ENCODE measurements at places on chromosomes 2 and 18.

- peak; percentile 77 for DNase-seq
Observed at GRCh38 chr2:74181739-74182138, 3.1 kb upstream of the MOB1A start.

DNA sequence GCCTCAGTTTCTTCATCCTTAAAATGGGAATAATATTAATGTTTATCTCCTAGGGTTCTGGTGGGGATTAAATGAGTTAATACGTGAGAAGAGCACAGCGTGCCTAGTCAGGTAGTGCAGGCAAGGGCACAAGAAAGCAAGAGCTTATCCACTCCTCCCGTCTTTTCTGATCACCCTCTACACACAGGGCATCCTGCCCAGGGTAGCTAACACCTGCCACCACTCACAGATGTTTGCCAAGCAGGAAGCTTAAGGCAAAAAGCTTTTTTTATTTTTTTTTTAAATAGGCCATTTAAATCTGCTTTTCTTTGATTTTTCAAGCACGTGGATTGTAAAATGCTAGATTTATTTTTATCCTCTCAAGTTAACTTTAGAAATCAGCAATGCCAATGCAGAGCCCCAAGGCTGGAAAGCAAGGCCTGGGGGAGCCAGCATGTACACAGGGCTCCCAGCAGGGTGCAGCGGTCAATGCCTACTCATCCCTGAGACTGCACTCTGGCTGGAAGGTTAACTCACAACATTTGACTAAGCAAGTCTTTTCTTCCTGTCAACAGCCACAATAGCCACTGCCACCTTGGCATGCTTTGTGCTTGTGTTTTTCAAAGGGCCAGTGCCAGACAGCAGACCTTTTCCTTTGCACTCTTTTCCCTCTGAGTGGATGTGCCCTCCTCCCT lies 86.5 kb upstream of the ACAA2 start:
- no peak for DNase-seq

DNA sequence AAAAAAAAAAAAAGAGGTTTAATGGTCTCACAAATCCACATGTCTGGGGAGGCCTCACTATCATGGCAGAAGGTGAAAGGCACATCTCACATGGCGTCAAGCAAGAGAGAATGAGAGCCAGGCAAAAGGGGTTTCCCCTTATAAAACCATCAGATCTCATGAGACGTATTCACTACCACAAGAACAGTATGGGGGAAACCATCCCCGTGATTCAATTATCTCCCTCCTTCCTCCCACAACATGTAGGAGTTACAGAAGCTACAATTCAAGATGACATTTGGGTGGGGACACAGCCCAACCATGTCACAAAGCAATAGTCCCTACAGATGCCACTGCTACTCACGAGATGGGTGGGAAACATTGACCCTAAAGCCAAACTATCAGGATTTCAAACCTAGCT lies 392.7 kb upstream of the ID2 start:
- DNase-seq, result no peak

DNA sequence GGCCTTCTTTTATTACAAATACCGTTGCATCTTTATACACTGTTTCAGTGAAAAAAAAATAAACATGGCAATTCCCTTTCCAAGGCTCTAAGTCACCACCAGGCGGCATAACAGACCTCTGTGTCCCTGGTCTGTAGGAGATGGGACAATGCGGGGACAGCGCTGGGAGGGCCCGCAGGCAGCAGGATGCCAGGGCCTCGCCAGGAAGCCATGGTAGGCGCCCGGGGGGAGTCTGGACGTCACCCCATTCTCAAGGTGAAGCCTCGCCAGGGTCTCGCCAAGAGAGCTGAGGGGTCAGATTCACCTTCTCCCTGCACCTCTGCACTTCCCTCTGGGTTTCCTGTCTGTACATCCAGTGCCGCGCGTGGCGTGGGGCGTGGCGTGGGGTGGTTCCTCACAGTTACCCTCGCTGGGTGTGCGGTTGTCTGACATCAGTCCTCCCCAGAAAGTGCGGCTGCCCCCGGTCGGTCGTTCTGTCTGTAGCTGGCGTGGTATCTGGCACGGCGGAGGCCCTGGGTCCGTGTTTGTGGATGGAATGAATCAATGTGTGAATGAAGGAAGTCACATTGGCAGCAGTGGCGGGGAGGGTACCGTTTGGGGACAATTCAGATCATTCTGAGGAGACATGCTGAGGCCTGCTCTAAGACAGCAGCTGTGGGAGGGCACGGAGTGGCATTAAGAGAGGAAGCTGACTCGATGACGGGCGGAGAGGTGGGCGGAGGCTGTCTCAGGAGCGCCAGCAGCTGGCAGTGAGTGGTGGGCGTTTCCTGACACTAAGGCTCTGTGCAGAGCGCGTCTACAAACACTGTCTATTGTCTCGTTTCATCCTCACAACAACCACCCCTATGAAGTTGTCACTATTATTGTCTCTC lies 46.0 kb downstream of the LRRFIP1 start:
- DNase-seq, result peak; percentile 96

- no peak for DNase-seq
Observed at GRCh38 chr2:128028668-128029054, 802 bp upstream of the SAP130 start.

GRCh38 chr2:127413200-127413599 lies 5.0 kb upstream of the PROC start:
- no peak for DNase-seq

DNA sequence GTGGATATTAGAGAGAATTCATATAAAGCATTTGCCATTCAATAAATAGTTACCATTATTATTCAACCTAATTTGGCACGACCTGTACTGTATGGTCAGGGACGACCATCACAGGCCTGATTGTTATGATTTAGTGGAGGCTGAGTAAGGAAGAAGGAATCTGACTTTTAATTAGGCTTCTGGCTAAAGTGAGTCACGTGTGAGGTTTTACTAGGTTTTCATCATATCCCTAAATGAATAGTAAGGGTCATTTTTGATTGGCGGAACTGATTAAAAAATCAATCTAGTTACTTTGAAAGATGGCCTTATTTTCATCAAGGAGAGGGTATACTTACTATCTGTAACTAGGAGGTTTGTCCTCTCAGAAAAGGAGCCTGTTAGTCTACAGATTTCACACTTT lies 143.4 kb downstream of the ADCYAP1 start:
- DNase-seq, result no peak

DNA sequence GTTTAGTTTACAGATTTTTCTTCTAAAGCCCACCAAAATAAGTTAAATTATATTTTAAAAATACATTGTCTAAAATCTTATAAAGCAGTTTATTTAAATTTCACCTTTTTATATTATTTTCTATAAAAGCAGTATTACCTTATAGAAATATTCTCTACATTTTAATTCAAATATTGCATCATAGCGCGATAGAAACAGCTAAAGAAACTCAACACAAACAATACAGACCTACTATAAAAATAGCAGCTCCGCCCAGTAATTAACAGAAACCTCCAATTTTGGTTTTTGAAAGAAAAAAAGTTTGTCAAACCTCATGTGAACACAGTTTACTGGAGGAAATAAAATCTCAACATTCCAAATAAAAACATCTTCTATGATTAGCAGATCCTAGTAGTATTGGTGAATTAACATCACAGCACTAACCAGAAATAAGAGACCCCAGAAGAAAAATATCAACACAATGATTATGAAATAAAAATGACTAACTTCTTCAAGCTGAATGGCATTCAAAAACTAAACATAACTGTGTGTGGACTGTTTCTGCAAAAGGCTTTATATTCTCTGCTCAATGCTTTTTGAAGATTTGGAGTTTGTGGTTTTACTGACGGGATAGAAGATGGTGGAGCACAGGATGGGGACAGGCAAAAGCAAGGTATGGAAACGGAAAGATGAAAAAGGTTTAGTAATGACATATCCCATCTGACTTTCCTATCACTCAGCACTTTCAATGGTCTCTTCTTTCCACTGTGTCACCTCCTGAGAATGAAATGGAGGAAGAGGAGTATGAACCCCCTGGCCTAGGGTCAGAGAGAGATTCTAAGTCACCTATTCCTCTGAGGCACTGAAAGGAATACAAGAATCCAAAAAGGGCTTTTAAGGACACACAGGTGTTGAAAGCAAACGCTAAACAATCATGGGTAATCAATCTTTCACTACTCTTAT lies 17.5 kb downstream of the MAP4K3 start:
- no peak for DNase-seq

DNA sequence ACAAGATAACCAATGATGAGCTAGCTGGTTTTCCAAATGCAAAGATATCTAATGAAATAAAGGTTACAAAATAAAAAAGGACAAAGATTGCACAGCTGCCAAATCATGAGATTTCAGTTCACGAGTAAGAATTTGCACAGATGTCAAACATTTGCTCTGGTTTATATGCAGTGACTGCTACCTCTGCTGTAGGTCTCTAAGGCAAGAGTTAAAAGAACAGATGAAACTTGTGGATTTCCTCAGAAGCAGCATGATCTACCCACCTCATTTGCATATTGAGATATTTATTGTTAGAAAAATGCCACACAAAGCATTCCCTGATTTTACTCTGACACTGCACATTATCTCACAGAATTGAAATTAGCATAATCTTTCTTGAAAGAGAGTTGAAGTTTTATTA lies 763.2 kb upstream of the ZEB2 start:
- DNase-seq, result no peak

GRCh38 chr2:110101280-110101844 lies 14.3 kb downstream of the MALL start:
- DNase-seq, result peak; percentile 92

DNA sequence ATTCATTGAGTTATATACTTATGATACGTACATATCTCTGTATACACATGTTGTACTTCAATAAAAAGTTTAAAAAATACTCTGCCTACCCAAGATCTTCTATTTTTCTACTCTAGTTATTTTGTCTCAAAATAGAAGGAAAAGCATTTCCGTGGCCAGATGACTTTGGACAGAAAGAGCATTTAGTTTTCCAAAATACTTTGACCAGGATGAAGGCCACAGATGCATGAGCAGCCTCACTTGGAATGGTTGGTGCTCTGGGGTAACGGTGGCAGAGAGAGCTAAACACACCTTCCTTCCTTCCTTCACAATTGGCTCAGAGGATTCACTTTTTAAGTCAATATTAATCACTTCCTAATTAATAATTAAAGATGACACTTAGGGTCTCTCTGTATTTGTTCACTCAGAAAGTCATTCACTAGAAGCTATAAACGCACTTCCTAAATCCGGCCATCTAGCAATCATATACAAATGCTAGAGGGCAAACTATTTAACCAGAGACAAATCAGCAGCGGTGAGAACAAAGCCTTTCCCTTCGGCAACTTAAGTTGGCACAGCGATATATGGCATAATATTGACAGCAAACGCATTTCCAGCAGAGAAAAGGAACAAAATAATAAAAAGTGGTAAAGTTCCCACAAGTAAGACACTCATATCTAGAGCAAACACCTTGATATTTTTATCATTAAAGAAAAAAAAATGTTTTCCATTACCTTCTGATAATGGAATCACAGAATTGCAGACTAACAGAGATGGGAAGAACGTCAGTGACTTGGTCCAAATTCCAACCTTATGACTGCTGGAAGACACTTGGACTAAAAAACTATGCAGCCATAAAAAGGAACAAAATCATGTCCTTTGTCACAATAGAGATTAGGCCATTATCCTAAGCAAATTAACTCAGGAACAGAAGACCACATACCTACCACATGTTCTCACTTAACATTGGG lies 55.9 kb upstream of the NARS1 start:
- DNase-seq, result no peak

DNA sequence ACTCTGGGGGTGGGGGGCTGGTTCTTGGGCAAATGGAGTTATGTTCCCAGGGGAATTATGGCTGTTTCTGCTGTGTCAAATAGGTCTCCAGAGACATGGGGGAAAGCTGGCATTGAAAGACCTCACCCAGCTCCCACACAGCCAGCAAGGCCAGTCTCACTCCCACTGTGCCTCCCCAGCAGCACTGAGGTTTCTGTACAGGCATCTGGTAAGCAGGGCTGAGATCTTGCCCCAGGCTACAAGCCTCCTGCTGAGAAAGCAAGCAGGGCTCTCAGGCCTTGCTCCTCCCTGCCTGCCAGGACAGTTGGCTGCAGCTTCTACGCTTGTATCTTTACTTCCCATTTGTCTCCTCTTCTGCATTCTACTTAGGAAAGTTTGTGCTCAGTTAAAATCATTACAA lies 50.5 kb upstream of the FHOD3 start:
- no peak for DNase-seq

- peak; percentile 39 for DNase-seq
Observed at GRCh38 chr2:71607151-71607889, 154.0 kb downstream of the DYSF start.

DNA sequence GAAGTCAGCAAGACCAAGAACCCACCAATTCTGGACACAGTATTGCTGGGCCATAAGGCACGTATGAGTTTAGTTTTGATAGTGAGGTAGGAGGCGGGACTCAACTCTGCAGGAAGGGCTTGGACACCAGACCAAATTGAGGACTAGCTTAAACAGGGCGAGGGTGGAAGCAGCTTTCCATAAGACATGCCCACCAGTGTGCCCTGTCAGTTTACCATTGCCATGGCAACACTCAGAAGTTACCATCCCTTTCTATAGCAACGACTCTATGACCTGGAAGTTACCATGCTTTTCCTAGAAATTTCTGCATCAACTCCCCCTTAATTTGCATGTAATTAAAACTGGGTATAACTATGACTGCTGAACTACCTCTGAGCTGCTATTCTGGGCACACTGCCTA lies 2.8 kb downstream of the M1AP start:
- DNase-seq, result no peak

- no peak for DNase-seq
Observed at GRCh38 chr2:222805591-222806304, 55.1 kb upstream of the ACSL3 start.

GRCh38 chr18:4444306-4444705 lies 10.8 kb downstream of the DLGAP1 start:
- no peak for DNase-seq

GRCh38 chr2:189566046-189566445 lies 14.5 kb downstream of the SLC40A1 start:
- DNase-seq, result no peak

DNA sequence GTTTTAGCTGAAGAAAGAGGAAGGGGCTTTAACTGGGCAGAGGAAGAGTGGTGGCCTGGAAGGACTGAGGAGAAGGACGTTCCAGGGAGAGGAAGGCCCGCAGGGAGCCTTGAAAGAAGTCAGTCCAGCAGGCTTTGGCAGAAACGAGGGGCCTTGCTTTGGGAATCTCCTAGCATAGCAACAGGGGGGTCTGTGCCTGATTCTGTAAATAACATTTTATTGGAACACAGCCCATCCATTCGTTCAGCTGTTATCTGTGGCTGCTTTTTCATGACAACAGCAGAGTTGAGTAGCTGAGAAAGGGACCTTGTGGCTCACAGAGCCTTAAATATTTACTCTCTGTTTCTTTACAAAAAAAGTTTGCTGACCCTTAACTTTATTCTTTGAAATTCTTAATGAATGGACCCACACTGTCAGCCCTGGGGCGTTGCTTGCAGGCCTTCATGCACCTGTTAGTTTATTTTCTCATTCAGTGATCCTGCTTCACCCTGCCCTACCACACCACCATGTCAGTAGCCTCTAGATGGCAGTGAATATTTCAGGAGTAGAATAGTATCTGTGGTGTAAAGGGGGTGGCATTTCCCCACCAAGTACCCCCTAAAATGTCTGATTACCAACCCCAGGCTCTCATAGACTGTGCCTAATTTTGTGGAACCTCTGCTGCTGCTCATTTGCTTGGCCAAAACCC lies 61.0 kb downstream of the MGAT5 start:
- no peak for DNase-seq

- no peak for DNase-seq
Observed at GRCh38 chr2:78115291-78115690, 593.1 kb upstream of the LRRTM4 start.

GRCh38 chr2:15142069-15142689 lies 419.0 kb downstream of the NBAS start:
- peak; percentile 83 for DNase-seq
